AG04449 (cell line): ENCODE measurements at places on chromosomes 13 and 19.

DNA sequence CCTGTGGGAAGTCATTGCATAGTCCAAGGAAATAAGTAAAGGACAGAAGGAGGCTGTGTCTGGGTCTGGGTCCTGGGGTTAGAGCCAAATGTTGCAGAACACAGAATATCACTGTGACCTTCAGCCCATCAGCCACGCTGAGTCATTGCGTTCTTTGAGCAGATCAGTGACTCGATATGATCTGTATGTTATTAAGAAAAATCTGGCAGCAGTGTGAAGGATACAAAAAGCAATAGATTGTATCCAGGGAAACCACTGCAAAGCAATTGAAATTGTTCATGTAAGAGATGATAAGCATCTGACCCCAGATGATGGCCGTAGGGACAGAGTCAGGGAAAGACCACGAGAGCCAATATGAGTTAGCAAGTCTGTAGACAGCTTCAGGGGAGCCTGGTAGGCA, 1575.1 kb upstream of the SLC10A2 start:
- no peak for DNase-seq

GRCh38 chr13:73079359-73079758, 20.6 kb downstream of the KLF5 start:
- no peak for DNase-seq

DNA sequence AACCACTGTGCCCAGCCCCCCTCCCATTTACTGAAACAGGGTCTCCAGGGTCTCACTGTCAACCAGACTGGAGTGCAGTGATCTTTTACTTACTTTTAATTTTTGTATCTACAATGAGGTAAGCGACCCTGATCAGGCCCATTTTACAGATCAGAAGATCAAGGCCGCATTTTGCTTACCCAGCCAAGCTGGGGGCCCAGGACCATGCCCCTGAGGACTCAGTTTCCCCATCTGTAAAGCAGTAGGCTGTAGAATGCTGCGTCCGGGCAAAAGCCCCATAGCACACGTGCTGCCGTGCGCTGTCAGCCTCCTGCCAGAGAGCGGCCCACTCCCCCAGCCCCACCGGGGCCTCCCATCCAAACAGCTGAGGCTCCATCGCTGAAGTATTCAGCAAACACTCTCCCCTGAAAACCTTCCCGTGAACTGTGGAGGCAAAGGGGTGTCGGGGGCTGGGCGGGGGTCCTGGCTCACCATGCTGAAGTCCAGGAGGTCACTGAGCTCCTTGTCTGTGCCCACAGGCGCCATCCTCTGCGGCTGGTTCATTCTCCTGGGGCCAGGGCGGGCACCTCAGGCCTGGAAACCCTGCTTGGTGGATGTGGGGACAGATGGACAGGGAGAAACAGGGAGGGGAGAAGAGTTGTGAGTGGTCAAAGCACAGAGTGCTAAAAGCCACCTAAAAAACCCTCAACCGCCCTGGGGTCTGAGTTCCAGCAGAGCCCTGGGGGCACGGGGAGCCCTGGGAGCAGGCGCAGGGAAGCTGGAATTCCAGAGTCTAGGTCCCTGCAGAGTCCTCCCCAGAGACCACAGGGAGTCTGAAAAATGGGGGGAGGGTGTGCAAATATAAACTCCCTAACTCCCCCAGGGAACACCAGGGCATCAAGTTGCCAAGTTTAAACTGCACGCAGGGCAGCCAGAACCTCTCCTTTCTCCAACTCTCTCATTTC, 2.4 kb downstream of the TCF3 start:
- no peak for DNase-seq

DNA sequence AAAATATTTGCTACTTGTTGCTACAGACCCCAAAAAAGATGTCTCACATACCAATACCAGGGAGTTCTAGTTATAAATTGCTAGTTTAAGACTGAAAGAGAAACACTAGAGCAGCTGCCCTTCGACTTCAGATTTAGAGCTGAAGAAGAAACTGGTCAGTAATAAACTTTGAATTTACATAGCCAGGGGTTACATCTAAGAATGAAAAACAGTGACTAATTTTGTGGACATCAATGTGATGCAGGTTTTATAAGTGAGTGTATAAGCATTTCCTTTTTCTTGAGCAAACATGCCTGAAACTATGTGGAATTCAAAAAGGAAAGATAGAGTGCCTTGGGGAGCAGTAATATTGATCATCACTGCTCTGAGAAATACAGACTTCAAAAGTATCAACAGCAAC, 724.9 kb upstream of the MIR17HG start:
- DNase-seq: no peak

GRCh38 chr19:53942001-53942786, 20.5 kb upstream of the CACNG8 start:
- no peak for DNase-seq

DNA sequence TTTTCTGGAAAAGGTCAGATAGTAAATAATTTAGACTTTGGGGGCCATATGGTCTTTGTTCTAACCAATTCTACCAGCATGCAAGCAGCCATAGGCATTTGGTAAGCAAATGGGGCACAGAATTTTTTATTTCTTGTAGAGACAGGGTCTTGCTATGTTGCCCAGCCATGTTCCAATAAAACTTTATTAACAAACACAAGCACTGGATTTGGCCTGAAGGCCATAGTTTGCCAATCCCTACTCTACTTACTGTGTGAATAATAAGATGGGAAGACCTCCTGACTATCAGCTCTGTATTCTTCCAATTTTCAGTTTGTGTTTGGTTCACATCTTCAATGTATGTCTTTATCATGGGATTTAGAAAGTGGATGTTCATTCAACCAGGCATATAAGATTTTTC, 53.0 kb upstream of the SERP2 start:
- DNase-seq: no peak

DNA sequence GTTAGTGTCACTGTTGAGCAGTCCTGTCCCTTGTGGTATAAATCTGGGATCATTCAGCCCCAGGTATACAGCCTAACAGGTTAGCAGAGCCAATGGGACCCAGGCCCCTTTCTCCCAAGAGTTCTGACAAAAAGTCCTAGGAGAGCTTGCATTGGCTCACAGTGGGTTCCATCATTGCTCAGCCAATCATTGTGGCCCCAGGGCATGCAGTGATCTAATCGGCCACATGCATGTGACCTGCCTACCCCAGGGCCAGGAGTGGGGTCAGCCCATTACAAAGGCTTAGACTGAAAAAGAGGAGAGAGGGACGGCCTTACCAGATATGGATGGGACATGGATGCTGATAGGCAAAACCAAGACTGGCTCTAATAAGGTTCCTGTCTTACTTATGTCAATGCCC, 41.1 kb downstream of the SPTBN4 start:
- no peak for DNase-seq

- peak; percentile 31 for DNase-seq
These were observed 386.3 kb downstream of the NDFIP2 start for GRCh38 chr13:79867254-79867653.

DNA sequence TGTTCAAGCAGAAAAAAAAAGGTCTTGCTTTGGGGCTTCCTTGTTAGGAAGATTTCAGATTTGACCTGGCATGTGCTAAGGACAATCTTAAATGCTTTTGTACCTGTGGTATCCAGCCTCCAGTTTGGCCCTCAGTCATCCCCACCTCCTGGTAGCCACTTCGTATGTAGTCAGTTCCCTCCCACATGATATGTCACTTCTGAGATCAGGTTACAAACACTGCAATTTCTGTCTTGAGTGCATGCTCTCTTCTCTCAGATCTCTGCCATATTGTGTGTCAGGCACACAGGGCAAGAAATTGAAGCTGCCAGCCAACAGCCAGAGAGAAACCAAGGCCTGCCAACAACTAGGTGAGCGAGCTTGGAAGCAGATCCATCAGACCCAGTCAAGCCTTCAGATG, 60.3 kb upstream of the STARD13 start:
- DNase-seq: no peak

DNA sequence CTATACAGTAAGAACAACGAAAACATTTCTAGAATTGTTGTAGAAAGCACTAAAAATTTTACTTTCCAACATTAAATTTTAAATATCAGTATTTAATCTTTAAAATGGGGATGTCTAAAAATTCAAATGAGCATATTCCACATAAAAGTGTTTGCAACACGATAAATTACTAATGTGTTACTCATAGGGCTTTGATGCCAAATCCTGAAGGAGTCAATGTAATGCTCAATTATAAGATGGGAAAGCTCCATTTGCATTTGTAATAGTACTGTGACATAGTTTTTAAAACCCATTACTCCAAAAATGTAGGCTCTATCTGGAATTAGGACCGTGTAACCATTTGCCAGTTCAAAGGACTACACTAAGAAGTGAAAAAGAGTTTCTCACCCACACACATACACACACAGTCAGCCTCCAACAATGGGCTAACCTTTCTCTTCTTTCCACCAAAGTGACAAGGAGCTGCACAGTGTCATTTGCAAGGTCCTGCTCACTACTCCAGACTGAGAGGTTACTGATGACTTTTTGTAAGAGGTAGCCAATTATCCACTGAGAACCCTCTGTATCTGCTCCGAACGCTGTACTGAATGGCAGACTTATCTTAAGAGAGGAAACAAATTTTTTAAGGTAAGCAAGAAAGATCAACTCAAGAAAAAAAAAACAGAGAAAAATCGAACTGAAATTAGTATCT, 26.1 kb upstream of the EEF1AKMT1 start:
- DNase-seq: no peak

DNA sequence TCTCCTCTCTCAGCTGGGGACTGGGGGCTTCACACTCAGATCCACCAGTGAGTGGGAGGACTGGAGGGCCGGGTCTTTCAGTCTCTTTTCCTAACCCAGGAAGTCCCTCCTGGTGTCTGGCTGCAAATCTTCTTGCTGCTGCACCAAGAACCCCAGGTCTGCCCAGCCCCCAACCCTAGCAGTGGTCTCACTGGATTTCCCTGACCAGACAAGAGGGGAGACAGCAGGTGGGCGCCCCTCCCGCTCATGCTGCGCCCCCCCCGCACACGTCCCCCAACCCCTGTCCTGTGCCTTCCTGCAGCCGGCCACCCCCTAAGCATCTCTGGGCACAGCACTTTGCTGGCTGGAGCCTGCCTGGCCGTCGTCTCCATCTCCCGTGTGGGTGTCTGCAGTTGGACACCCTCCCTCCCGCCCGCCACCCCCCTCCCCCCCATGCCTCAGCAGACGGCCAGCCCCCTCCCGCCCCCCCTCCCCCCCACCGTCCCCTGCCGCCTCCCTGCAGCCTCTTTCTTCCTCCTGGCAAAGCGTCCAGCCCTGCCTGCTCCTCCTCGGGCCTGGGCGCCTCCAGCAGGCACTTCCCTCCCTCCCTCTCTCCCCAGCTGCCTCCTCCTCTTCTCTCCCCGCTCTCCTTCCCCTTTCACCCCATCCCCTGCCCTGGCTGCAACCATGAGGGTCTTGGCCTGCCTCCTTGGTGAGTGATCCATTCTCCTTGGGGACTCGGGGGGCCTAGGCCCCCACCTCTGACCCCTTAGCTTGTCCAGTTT, at the start of gene SSC5D:
SSC5D (plus strand) TSS at position 513 of the 764 bp plus-strand sequence; CDS start at position 667, 154 bp downstream.
- DNase-seq: no peak

DNA sequence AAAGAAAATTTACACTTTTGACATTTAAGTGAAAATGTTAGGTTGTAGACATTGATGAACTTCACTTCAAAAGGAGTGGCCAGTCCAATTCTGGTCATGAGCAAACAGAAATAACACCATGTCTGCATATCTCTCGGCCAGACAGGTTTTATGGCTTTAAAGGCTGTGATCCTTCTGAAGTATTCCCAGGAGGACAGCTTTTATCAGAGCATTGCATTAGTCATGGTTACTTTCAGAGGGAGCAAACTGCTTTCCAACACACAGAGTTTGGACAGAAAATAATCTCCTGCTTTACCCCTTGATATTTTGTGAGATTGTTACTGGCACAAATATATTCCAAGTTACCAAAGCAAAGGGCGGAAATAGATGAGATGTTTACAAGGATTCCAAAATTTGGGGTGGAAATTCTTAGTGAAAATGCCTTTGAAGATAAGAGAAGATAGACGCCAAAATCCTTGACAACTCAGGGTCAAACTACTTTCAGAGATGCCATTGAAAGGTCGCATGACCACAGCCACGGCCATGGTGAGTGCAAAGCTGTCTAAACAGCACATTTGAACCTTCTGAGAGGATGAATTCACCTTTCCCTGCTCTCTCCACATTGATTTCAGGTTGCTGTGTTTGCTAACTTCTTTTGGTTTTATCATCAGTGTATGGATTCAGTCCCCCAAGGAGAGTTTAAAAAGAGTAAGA, 584.5 kb upstream of the SGCG start:
- no peak for DNase-seq

GRCh38 chr19:17951990-17952976, 14.6 kb upstream of the KCNN1 start:
- no peak for DNase-seq

GRCh38 chr13:79937771-79938216, 403.1 kb downstream of the SPRY2 start:
- DNase-seq: no peak

- no peak for DNase-seq
These were observed 32.5 kb downstream of the LCP1 start for GRCh38 chr13:46149272-46150133.

DNA sequence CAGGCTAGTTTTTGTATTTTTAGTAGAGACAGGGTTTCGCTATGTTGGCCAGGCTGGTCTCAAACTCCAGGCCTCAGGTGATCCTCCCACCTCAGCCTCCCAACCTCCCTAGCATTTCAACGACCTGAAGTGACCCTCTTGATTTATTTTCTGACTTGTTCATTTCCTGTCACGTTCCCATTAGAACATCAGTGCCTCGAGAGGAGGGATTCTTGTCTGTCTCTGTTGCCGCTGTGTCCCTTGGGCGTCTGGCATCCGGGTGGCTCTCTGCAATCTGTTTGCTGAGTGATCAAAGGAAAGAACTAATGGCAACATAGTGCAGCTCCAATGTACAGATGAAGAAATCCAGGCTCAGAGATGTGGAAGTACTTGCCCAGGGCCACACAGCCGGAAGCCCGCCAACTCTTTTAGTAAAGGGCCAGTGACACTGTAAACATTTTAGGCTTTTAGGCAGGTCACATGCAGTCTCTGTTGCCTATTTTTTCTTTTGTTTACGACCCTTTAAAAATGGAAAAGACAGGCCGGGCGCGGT, 47.5 kb downstream of the NFIC start:
- DNase-seq: no peak

DNA sequence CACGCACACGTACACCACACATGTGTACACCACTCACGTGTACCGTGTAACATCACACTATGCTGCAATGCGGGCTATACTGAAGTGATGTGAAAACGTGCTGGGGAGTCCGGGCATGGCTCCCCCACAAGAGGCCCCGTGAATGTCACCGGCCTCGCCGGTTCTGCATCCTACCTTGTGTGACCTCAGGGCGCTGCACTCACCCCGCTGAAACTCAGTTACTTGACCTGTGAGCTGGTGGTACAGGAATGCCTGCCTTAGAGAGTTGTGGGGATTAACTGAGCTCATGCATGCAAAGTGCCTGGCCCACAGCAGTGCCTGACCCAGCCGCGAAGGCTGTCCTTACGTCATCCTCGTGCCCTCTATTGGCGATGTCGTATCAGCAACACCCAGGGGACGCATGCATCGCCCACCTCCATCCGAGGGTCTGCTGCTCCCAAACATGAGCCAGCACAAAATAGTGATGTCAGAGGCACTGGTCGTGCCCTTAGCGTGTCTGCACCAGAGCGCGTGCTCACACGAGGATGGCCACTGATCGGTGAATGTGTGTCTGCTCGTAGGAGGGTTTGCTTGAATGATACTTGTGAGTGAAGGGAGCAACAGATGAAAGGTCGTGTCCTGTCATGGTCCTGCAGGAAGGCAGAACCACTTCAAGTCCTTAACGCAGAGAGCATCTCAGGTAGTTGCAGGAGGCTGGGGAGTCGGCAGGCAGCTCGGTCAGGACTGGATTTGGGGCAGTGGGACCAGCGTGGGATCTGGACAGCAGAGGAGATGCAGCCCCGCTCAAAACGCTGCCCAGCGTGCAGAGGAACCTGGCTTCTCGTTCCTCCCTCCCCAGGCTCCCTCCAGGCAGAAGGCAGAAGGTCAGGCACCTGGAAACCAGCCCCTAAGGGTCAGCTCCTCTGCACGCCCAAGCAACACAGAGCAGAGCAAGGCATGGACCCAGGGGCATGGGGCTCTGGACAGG, 126.2 kb upstream of the SPACA7 start:
- DNase-seq: no peak
